ENCODE measurements at places on chromosomes 16 and 17.

- no peak overlapping the region for H3K4me3 ChIP-seq
- DNase-seq, result no peak
- no peaks in the 10 kb centered on the region for H3K4me1 ChIP-seq
- H3K27ac ChIP-seq, result no peak overlapping the region
- H3K27me3 ChIP-seq, result no peaks in the 10 kb centered on the region
Observed at GRCh38 chr17:69567130-69567529, 152.6 kb downstream of the MAP2K6 start.

- no peak for DNase-seq
- H3K4me1 ChIP-seq, result peaks cover 26% of the 10 kb centered on the region
- peaks cover 59% of the 10 kb centered on the region for H3K36me3 ChIP-seq
- no peaks in the 10 kb centered on the region for H3K27me3 ChIP-seq
- peak overlapping the region; percentile 91 for H3K4me3 ChIP-seq
- H3K27ac ChIP-seq, result peak overlapping the region; percentile 87
Observed at GRCh38 chr17:81890447-81891302, 711 bp downstream of the ALYREF start.

DNA sequence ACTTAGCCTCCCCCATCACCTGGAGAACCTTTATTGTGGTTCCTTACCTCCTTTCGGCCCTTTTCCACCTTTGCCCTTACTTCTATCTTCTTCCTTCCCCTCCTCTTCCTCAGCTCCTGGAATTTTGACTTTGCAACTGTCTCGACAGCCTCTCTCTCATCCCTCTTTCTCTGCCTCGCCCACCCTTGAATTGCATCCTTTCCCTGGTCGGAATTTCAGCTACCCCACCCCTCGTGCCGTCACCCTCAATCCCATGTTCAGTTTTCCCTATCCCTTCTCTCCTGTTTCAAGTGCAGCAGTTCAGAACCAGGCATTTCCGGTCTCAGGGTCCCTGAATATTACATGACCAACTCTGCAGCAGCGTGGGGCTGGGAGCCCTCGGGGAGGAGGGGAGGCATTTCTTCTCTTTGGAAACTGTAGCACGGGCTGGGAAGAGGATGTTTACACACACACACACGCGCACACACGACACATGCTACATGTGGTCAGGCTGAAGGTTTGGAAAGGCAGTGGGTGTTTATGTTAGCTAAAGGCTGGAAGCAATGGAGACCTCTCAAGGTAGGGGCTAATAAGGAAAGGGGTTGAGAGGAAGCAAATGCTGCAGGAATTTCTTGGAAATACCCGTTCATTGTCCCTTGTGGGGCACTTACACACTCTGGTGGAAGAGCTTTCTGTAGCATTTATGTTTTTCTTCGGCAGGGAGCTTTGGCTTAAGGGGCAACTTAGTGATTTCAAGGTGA lies 971 bp downstream of the MINK1 start:
- no peaks in the 10 kb centered on the region for H3K27me3 ChIP-seq
- peak overlapping the region; percentile 90 for H3K27ac ChIP-seq
- H3K36me3 ChIP-seq, result no peaks in the 10 kb centered on the region
- H3K4me1 ChIP-seq, result peaks cover 35% of the 10 kb centered on the region
- peak overlapping the region; percentile 98 for H3K4me3 ChIP-seq
- DNase-seq, result peak; percentile 67

DNA sequence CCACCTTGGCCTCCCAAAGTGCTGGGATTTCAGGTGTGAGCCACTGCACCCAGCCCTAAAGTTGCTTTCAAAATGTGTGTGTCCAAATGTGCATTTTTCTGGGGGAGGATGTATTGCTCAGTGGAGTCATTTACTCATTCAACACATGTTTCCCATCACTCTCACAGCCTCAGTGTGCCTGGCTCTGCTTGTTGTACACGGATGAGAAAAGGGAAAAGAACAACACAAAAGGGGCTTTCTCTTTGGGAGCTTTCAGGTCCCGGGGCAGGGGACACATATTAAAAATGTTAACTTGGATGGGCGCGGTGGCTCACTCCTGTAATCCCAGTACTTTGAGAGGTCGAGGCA lies 1.7 kb upstream of the PPL start:
- peaks cover 42% of the 10 kb centered on the region for H3K4me1 ChIP-seq
- no peak overlapping the region for H3K27ac ChIP-seq
- no peak for DNase-seq
- H3K4me3 ChIP-seq, result no peak overlapping the region

- no peaks in the 10 kb centered on the region for H3K27me3 ChIP-seq
- no peak overlapping the region for H3K4me3 ChIP-seq
- peak; percentile 40 for DNase-seq
- no peaks in the 10 kb centered on the region for H3K4me1 ChIP-seq
Observed at GRCh38 chr17:299546-299945, 53.1 kb downstream of the RPH3AL start.

- peaks cover 35% of the 10 kb centered on the region for H3K4me1 ChIP-seq
- peak; percentile 90 for DNase-seq
- peaks cover 46% of the 10 kb centered on the region for H3K36me3 ChIP-seq
- peak overlapping the region; percentile 86 for H3K27ac ChIP-seq
- no peaks in the 10 kb centered on the region for H3K27me3 ChIP-seq
- peak overlapping the region; percentile 30 for H3K4me3 ChIP-seq
Observed at GRCh38 chr17:81285179-81285878, 9.8 kb downstream of the SLC38A10 start.

- H3K36me3 ChIP-seq, result peaks cover 55% of the 10 kb centered on the region
- H3K4me3 ChIP-seq, result no peak overlapping the region
- H3K27me3 ChIP-seq, result no peaks in the 10 kb centered on the region
- H3K27ac ChIP-seq, result peak overlapping the region; percentile 20
Observed at GRCh38 chr16:4506450-4506849, 30.3 kb downstream of the HMOX2 start.

- no peak overlapping the region for H3K4me3 ChIP-seq
- H3K27ac ChIP-seq, result no peak overlapping the region
- DNase-seq, result no peak
- peaks cover 11% of the 10 kb centered on the region for H3K4me1 ChIP-seq
Observed at GRCh38 chr16:582614-583331, 7.1 kb upstream of the RAB40C start.

DNA sequence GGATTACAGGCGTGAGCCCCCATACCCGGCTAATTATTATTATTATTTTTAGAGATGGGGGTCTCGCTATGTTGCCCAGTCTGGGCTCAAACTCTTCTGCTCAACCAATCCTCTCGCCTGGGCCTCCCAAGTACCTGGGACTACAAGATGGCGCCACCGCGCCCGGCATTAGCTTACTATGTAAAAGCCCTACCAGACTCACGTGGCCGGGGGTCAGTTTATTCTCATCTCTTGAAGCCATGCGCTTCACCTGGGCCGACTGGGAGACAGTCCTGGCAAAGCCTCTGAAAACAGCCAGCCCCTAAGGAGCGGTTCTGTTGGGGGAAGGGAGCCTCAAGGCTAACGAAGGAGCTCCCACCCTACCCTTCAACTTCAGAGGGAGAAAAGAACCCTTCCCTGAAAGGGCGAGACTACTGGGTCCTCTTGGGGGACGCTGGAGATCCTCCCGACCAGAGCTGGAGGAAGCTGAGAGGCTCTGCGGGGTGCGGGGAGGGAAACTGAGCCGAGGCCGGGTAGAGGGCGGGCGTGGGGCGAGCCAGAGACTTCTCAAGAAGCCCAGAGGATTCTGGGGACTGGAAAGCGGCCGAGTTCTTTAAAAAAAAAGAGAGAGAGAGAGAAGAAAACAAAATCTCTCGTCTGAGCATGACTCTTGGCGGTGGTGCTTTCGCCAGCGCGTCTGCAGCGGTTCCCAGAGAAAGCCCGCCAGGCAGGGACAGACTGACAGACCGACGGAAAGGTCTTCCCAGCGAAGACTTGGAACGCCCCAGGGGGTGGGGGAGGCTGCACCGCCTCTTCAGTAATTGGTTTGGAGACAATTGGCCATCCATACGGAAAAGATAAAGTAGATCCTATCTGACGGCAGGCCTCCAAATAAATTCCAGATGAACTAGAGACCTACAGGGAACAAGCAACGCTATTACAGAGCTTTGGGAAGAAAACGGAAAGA lies 5.6 kb upstream of the TUBG2 start:
- H3K36me3 ChIP-seq, result no peaks in the 10 kb centered on the region
- H3K27ac ChIP-seq, result peak overlapping the region; percentile 76
- peaks cover 10% of the 10 kb centered on the region for H3K4me1 ChIP-seq
- DNase-seq, result no peak
- no peaks in the 10 kb centered on the region for H3K27me3 ChIP-seq
- peak overlapping the region; percentile 36 for H3K4me3 ChIP-seq

DNA sequence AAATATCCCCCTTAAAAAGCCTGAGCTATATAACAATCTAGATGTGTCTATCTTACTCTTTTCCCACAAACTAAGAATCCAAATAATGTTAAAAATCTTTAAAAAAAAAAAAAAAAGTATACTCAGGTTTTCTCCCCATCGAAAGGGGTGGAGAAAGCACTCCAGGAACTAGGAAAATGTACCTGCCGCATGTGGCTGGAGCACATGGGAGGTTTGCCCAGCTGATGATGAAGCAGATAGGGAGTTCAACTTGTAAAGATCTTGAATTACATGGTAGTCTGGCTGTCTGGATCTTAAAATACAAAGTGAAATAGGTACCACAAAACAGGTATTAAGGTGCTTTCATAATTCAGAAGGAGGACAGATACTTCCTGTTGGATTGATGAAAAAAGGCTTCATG lies 8.8 kb upstream of the SLFN14 start:
- no peak overlapping the region for H3K4me3 ChIP-seq
- no peak overlapping the region for H3K27ac ChIP-seq
- DNase-seq, result no peak
- H3K4me1 ChIP-seq, result peaks cover 35% of the 10 kb centered on the region
- H3K36me3 ChIP-seq, result peaks cover 8% of the 10 kb centered on the region
- no peaks in the 10 kb centered on the region for H3K27me3 ChIP-seq

DNA sequence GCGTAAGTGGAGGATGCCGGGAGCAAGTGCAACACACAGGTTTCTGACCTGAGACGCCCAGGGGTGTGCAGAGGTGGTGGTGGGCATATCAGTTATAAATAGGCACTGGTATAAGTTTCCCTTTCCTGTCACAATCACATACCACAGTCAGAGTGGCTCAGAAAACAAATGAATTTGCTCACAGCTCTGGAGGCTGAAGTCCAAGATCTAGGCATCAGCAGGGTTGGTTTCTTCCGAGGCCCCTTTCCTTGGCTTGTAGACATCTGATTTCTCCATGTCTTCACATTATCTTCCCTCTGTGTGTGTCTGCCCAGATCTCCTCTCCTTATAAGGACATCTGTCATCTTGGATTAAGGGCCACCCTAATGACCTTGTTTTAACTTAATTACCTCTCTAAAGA lies 250.5 kb upstream of the TNRC6C start:
- H3K4me3 ChIP-seq, result no peak overlapping the region
- no peaks in the 10 kb centered on the region for H3K4me1 ChIP-seq
- no peak for DNase-seq
- no peak overlapping the region for H3K27ac ChIP-seq
- no peaks in the 10 kb centered on the region for H3K27me3 ChIP-seq

DNA sequence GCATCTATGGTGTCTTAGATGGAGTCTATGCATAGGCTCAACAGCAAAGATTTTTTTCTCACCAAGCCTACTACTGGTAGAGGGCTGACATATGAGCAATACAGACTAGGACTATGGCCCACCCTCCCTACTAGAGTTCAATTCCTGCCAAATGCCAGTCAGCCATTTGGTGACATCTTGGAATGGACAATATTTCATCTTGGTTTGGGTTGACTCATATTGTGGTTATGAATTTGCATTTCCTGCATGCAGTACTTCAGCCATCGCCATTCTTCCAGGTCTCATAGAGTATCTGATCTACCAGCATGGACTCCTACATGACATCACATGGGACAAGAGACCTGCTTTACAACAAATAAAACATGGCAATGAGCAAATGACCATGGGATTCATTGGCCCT lies 778.1 kb upstream of the SOX9 start:
- no peaks in the 10 kb centered on the region for H3K27me3 ChIP-seq
- H3K4me3 ChIP-seq, result no peak overlapping the region
- no peaks in the 10 kb centered on the region for H3K4me1 ChIP-seq
- no peak overlapping the region for H3K27ac ChIP-seq
